ENCODE measurements at places on chromosomes 1 and 21.

- DNase-seq, result no peak
These were observed 27.3 kb downstream of the WDR4 start for GRCh38 chr21:42851812-42852665.

- DNase-seq, result no peak
These were observed 3.1 kb downstream of the SMIM1 start for GRCh38 chr1:3775490-3776230.

- DNase-seq, result no peak
These were observed 149.5 kb downstream of the ROR1 start for GRCh38 chr1:63923302-63923701.

DNA sequence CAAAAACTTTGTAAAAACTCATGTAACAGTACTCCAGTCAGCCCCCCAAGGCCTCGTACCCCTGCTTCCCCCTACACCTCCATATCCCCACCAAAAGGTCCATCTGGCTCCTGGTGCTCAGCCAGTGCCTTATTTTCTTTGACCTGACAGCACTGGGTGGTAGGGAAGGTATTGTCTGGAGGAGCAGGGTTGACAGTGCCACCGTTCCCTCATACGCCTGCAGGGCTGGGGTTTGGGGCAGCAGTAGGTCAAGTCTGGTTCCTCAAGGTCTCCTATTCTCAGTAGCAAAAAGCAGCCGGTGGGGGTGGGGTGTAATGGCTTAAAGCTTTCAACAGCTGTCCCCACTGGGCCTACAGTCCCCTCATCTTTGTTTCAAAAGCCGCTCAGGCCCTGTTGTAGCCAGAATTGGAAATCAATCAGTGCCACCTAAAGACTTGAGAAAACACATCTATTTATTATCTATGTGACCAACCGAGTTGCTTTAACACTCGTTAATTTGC lies 25.3 kb upstream of the TTF2 start:
- no peak for DNase-seq

DNA sequence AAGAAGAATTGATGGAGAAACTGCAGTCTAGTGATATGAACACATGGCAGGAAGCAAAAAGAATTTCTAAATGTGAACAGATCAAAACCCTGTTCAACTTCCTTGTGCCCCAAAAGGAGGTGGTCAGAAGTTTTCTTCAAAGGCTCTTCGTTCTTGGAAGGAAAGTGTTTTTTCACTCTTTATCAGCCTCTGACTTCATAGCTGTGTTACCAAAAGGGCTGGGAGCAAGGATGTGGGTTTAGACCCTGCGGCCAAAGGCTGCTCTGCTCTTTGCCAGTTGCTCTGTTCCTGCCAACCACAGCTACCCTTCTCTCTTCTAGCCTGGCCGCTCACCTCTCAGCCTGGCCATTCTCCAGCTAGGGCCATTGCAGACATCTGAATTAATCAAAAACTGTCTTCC lies 53.8 kb downstream of the PTGER3 start:
- DNase-seq, result no peak

DNA sequence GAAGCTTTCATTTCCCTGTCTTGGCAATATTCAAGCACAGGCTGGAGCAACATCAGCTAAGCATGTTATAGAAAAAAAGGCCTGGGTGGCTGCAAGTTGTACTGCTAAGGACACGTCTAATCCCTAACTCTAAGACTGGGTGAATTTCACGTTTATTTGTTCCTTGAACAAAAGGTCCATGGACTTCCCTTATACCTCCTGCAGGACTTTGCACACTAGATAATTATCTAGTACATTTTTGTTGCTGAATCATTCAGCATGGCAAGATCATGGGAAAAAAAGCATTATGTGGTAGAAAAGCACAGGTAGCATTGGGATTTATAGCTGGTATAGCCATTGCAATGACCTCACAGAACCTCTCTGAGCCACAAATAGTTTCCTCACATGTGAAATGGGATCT lies 130.7 kb upstream of the DMRTA2 start:
- DNase-seq, result no peak

GRCh38 chr1:18919956-18920355 lies 17.6 kb upstream of the ALDH4A1 start:
- no peak for DNase-seq

- DNase-seq, result no peak
These were observed 17.7 kb downstream of the CD53 start for GRCh38 chr1:110890474-110891196.

DNA sequence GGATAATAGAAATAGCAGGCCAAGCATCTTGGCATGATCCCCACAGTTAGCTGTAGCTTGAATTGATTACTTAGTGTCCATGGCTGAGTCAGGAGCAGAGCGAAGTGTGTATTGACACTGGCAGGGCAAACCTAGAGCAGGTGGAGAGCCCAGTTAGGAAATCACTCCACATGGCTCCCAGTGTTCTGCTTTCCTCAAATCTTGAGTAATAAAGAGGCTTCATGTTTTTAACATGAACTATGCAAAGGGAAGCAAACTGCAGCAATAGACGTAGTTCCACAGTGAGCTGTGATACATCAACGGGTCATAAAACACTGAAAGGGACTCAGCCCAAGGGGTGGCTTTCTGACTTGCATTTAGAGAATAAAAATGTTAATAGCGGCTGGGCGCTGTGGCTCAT lies 28.9 kb downstream of the RHEX start:
- DNase-seq, result no peak

DNA sequence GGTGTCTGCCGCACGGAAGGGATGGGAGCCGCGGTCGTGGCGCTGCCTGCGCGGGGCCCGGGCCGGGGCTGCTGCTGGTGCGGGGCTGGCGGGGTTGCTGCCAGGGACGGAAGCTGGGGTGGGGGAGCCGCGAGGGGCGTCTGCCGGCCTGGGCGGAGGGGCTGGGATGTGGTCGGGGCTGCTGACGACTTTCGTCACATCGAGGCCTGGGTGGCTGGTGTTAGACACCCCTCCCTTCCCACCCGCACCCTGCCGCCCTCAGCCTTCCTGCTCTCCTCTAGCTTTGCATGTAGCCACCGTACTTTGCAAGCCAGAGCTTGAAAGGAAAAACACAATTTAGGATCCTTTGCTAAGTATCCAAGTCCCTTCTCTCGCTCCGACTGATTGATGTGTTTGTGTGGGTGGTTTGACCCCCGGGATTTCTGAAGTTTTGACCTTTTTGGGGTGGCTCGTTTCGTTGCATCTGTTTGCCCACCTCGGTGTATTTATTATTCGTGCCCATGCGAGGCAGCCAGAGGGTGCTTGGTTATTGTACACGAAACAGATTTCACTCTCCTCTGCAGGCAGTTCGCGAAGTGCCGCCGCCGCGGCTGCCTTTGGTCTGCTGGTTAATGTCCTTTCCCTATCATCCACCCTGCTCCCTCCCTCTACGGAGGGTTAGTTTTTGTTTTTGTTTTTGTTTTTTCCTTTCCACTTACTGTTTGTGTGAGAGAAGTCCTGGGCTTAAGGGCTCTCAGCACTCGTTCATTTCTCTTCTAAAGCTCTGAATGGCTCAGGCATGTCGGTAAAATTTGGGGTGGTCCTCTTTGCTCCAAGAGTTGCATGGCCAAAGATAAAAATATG lies 868 bp downstream of the C1orf21 start:
- peak; percentile 46 for DNase-seq

- DNase-seq, result no peak
These were observed 23.4 kb upstream of the NUF2 start for GRCh38 chr1:163298365-163298764.

- peak; percentile 20 for DNase-seq
These were observed 37.7 kb upstream of the ATG4C start for GRCh38 chr1:62746086-62746808.

DNA sequence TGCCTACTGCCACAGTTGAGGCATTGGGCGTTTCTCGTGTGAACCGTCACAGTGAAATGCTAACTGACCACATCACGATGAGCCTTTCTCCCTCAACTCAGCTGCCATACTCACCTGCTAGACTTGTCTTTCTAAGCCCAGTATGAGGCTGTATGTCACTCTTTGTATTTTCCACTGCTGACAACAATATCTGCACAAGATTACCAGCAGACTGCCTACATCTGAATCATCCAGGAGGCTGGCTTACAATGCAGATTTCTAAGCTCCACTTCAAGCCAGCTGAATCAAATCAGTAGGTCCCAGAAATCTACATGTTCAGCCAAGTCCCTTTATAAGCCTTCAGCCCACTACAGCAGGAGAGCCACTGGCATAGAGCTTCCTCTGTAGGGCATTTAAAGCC lies 355.0 kb upstream of the DUSP10 start:
- no peak for DNase-seq

- DNase-seq, result no peak
These were observed 14.5 kb downstream of the CD247 start for GRCh38 chr1:167503626-167504466.

DNA sequence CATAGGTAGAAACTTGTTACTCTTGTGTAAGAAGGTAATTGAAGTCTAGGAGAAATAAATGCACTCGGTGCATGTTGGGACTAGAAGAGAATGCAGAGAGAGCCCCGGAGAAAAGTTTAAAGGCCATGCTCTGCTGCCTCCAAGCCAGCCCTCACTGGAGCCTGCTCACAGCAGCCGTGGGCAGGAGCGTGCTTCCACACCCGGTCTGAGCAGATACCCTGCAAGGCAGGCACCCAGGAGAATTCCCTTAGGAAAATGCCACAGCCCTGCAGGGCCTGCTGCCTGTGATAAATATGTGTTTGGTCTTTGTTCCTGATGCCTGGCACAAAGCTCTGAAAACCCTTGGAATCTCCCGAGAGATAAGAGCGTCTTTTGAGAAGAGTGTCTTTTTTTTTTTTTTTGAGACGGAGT lies 22.8 kb downstream of the C2CD2 start:
- no peak for DNase-seq

- DNase-seq, result no peak
These were observed 184.5 kb upstream of the TMEM51 start for GRCh38 chr1:14969006-14969405.

- DNase-seq, result no peak
These were observed 41.7 kb downstream of the ATF3 start for GRCh38 chr1:212650228-212650627.

DNA sequence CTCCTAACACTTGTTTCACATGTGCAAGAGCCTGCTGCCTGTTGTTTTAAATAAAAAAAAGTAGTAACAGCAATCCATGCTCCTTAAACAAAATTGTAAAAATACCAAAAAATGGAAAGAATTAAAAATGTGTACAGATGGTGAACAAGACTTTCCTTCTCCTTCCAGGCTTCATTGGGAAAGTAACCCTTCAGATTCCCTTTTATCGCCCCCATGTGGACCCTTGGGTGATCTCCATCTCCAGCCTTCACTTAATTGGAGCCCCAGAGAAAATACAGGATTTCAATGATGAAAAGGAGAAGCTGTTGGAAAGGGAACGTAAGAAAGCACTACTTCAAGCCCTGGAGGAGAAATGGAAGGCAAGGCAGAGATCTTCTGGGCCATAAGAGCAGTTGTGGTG lies 14.2 kb downstream of the VPS13D start:
- no peak for DNase-seq

GRCh38 chr1:209546390-209547085 lies 37.0 kb upstream of the CAMK1G start:
- DNase-seq, result no peak

DNA sequence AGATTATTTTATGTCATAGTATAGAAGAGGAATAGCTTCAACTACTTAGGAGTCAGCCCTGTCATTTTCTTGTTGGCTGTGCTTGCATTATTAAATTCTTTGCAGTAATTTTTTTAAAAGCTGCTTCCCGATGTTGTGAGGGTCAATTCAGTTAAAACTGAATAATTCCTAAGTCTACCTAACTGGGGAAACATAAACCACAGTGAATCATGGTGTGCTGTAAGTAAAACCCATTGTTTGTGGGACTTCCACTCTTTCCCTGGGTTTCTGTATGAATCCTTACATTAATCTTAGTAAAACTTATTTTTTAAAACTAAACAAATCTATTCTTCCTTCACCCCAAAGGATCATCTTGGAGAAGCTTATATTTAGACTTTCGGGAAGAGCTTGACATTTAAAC lies 4.4 kb downstream of the SUCO start:
- DNase-seq, result no peak

DNA sequence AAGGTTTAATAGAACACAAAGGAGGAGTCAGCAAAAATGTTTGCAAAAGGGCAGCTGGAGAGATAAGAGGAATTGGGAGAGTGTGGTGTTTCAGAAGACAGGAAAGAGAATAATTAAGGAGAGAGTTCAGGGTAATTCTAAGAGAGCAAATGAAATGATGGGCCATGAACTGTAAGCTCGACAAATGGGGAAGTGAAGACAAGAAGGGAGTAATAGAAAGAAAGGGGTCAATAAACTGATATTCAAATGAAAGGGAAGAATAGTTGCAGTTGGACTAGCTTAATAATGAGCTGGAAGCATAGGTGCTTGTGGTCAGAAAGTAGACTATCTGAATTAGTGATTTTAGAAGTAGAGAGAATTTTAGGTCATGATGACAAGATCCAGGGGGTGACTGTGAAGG lies 15.6 kb upstream of the RNF220 start:
- DNase-seq, result no peak

DNA sequence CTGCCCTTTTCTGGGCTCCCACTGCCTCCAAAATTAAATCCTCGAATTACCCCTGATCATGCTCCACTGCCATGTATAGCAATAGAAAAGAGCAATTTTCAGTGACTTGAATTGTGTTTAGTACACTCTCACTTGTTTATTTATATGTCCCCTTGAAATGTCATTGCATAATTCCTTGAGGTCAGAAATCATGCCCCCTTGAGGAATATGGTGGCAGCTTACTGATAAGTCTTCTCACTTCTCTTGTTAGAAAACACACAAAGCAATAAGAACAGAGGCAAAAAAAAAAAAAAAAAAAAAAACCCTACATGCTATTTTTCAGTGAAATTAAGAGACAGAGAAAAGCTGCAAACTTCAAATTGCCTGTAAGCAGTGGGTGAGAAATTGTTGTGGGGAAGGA lies 37.5 kb downstream of the GPR88 start:
- no peak for DNase-seq

- no peak for DNase-seq
These were observed 711.2 kb downstream of the MRPL39 start for GRCh38 chr21:24895885-24896734.

GRCh38 chr21:25406887-25407579 lies 200.2 kb downstream of the MRPL39 start:
- no peak for DNase-seq

- no peak for DNase-seq
These were observed 10.1 kb downstream of the TMCC2 start for GRCh38 chr1:205237526-205238484.

GRCh38 chr1:52925571-52926005 lies 1.5 kb upstream of the SCP2 start:
- no peak for DNase-seq

GRCh38 chr1:183318433-183318832 lies 99.7 kb downstream of the NMNAT2 start:
- DNase-seq, result no peak

DNA sequence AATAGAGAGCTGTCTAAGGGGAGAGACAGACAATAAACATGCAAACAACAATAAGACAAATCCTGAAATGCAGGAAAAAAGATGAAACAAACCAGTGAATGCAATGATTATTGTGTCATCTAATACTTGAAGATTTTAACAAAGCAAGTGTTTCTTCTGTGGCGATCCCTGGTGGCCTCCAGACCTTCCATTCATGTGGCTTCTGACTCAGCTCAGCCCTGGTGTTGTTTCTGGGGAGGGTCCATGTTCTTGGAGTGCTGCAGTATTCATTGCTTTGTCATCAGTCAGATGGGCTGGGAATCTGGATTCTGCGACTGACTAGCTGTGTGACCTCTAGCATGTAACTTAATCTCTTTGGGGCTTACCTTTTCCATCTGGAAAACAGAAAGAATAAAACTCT lies 1.5 kb upstream of the C2CD4D start:
- DNase-seq, result no peak

- no peak for DNase-seq
These were observed 876 bp downstream of the KCNJ15 start for GRCh38 chr21:38257667-38258066.

- DNase-seq, result no peak
These were observed 100.9 kb downstream of the RIPK4 start for GRCh38 chr21:41665766-41666595.
